ENCODE measurements at places on chromosomes 7 and 10.

- no peak for DNase-seq
Measured at GRCh38 chr7:138400400-138400886, 59.6 kb upstream of the TRIM24 start.

DNA sequence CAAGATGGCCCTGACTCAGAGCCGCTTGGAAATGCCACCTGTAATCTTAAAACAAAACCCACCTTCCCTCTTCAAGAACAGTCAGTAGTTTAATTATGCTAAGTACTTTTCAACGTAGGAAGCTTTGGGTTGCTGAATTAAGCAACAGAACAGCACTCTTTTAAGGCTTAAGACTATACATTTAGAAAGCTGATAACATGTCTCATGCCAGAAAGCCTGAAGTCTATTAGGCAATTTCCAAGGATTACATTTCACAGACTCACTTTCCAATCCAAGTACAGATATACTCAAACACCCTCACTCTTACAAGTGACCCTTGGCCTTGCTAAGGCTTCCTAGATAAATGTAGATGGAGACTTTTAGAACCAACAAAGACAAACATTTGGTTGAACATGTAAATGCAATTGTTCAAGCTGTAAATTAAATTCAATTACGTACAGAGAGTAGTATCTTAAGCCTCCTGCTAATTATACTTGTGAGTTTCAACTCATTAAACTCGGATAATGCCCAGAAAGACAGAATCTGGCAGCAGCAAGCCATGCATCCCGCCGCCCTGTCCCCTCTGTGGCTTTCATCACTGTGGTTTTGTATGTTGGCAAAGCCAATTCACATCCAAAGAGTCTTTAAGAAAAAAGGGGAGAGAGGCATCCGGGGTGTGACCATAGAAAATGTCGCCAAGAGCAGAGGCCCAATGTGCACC, 283.1 kb upstream of the NRP1 start:
- DNase-seq = no peak

GRCh38 chr10:31698181-31698830, 230.3 kb downstream of the ARHGAP12 start:
- DNase-seq = no peak

GRCh38 chr7:121945480-121946236, 72.7 kb downstream of the PTPRZ1 start:
- DNase-seq = no peak
